ENCODE measurements at places on chromosomes 3 and 15.
A peak's percentile ranks its signal among the peaks of the same experiment; 100 is the strongest.

DNA sequence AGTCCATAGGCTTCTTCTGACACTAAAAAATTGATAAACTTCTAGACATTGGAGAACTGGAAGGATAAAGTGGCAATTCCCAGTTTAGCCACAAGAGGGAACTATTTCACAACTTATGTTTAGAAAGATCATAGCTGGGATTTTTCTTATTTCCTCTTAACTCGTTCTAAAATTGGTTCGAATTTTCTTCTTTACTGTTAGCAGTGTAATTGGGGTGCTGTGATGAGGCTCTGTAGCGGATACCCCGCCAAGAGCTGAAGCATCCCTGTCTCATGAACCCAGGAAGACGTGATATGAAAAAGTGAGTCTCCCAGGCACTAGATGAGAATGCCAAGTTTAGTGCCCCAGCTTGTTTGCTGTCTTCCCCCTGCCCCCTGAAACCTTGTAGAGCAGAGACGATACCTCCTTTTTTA is 85.1 kb downstream of the PDCD6IP start:
- DNase-seq, result peak; percentile 60

DNA sequence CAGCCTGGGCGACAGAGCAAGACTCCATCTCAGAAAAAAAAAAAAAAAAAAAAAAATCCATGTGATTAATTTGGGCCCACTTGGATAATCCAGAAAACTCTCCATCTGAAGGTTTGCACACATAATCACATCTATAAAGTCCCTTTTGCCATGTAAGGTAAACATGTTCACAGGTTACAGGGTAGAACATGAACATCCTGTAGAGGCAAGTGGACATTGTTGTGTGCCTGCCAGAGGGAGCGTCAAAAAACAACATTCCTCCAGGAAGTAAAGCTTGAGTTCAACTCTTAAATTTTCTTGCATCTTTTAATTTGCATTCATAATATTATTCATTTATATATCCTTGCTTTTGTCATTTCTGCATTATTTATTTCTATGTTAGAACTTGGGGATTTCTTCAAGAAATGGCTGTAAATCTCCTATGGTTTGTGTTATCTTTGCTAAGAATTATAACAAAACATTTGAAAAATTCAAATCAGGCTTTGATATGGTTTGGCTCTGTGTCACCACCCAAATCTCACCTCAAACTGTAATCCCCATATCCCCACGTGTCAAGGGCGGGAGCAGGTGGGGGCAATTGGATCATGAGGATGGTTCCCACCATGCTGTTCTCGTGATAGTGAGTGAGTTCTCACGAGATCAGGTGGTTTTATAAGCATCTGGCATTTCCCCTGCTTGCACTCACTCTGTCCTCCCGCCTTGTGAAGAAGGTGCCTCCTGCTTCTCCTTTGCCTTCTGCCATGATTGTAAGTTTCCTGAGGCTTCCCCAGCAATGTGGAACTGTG is 11.3 kb upstream of the TTBK2 start:
- no peak for DNase-seq

DNA sequence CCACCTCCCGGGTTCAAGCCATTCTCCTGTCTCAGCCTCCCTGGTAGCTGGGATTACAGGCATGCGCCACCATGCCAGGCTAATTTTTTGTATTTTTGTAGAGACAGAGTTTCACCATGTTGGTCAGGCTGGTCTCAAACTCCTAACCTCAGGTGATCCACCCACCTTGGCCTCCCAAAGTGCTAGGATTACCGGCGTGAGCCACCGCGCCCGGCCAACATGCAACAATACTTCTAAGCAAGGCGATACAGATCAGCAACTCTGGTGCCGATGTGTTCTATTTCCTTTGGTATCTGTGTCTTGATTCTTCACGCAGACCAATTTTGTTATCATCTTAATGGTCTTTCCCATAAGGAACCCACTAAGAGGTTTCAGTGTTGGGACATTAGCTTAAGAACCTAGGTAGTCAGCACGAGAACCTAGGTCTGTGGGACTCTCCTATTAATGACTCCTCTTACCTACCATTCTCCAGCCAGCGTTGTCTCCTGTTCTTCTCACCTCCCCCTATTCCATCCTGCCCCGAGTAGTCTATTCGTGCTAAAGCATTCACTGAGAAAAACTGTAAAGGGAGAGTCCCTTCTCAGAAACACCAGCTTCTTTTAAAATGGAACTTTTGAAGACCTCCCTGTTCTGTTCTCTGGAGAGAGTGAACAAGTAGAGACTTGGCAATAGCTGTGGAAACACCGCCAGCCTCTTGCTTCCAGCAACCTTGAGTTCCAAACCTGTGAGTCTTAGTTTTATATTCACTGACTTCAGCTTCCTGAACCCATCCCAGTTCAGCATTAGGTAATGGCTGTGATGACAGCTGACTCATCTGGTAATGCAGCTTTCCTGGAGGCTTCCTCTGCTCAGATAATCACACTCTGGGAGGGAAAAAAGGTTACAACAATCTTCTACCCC is 61.2 kb downstream of the TSC22D2 start:
- DNase-seq, result no peak

- DNase-seq, result no peak
Measured at GRCh38 chr15:85515212-85515611, 134.8 kb downstream of the AKAP13 start.

DNA sequence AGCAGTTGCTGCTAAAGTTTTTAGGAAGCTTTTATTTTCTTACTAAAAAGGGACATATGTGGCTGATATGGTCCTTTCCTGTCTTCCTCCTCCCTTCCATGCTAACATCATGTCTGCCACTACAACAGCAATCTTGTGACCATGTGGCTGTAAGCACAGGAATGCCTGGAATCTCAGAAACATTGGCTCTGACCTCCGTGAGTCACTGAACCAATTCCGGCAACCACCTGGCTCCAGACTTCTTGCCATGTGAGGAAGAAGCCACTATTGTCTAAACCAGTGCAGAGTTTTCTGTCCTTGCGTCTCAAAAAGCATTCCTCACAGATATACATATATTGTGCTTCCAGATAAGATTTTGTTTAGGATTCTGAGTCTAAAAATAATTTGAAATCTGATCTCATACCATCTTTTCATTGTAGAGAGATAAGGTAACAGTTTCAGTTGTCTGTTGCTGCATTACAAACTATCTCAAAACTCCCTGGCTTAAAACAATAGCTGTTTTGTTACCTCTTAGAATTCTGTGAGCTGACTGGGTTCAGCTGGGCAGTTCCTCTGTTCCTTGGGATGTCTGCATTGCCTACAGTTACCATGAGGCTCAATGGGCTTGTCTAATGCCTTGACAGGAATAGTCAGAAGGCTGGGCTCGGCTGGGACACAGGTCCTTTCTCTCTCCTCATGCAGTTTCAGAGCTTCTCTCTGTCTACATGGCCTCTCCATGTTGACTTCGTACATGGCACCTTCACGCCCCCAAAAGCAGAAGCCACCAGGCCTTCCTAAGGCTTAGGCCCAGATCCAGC is 77.3 kb upstream of the MAGI1 start:
- DNase-seq, result no peak

DNA sequence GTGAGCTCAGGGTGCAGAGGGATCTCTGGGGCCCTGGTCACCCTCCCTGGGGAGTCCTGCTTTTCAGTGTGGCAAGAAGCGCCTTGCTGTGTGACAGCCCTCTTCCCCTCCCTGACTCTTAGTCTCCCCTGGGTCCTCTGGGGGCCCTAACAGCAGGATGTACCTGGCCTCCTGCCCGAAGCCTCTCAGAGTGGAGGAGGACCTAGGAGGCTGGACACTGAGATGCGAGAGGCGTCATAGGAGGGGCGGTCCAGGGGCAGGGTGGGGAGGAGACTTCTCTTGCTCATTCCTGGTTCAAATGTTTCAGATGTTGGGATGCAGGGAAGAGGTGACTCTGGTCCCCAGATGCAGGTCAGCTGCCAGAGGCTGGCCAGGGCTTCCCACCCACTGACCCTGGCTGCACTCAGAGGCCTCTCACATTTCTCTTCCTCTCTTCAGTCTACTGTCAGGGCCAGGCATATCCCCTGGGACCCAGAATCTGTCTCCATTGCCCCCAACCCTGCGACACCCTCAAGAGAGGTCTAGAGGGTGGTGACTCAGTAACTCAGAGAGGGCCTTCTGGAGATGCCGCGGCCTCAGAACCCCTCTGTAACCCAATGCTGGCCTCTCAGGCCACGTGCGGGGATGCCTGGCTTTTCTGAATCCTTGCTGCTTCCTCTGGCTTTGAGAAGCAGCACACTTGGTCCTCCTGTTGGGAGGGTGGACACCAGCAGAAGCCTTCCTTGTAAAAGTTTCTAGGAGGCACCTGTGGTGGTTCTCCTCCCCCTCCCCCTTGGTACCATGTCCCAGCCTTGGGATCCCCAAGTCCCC is 25.9 kb downstream of the SNX33 start:
- no peak for DNase-seq

GRCh38 chr3:67415511-67415910 is 238.9 kb downstream of the SUCLG2 start:
- DNase-seq, result no peak

GRCh38 chr3:110878692-110879091 is 192.9 kb upstream of the NECTIN3 start:
- DNase-seq, result no peak

DNA sequence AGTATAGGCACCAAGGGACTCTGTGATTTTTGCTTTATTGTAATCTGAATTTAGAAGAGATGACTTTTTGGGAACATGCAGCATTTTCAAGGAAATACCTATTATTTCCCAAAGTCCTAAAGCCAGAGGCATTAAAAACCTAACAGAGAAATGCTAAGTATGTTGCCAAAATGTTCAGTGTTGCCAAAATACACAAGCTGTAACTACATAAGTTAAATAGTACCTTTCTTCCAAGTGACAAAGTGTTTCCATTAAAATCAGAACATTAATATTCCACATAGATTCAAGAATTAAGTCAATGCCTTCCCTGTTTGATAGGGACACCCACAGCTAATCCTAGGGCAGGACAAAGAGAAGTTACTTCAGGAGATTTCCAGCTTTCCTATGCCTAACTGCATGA is 42.0 kb downstream of the MKRN2 start:
- DNase-seq, result no peak

DNA sequence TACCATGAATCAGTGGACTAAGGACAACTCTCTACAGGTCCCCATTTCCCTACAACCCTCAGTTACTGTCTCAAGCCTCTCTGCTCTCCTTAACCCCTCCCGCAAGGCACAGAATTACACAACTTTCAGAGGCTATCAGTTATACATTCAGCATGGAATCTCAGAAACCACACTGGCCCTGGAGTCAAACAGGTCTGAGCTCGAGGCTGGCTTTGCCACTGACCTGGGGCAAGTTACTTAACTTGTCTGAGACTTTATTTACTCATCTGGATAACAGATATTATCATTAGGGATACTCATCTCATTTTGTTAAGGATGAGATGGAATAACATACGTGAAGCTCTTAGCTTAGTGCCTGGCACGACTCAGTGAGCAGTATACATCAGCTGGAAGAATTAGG is 95.2 kb downstream of the WDR76 start:
- no peak for DNase-seq

- DNase-seq, result no peak
Measured at GRCh38 chr15:89368566-89369223, 34.1 kb upstream of the POLG start.

DNA sequence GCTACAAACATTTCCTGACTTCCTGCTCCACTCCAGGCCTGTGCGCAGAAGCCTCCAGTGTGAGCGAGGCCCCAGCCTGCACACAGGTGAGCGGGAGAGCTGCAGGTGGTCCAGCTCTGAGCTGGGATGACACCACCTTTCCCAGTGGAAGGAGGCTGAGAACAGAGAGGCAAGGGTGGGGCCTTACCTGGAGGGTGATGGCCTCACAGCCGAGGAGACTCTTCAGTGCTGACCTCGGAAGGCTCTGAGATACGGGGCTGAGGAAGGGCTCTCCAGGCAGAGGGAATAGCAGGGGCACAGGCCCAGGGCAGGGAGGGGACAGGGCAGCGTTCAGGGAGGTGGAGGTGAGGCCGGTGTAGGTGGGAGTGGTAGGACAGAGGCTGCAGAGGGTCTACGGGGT is 70.8 kb downstream of the EFCAB12 start:
- DNase-seq, result no peak

GRCh38 chr15:40942337-40942854 is 10.9 kb upstream of the CHAC1 start:
- no peak for DNase-seq

DNA sequence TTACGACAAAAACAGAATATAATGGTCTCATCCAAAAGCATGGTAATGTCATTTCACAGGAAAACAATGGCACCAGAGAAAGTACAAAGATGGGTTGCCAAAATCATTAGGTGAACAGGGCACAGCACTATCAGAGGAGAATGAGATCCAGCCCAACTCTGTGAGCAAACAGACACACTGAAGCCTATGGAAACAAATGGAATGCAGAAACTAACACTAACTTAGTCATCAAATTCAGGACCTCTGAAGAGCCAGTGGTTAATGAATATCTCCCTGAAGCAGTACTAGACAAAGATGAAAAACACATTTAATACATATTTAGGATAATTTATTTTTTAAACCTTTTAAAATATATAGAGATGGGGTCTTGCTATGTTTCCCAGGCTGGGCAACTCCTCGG is 14.6 kb upstream of the RPS17 start:
- no peak for DNase-seq

- peak; percentile 13 for DNase-seq
Measured at GRCh38 chr3:45778761-45779201, 17.6 kb downstream of the SLC6A20 start.

GRCh38 chr3:150454085-150454484 is 46.0 kb downstream of the TSC22D2 start:
- no peak for DNase-seq

GRCh38 chr3:116386168-116386567 is 59.1 kb downstream of the LSAMP start:
- no peak for DNase-seq

- DNase-seq, result peak; percentile 28
Measured at GRCh38 chr3:164222197-164222596, 856.1 kb downstream of the SI start.

GRCh38 chr3:14633819-14634424 is 17.6 kb upstream of the CCDC174 start:
- no peak for DNase-seq

DNA sequence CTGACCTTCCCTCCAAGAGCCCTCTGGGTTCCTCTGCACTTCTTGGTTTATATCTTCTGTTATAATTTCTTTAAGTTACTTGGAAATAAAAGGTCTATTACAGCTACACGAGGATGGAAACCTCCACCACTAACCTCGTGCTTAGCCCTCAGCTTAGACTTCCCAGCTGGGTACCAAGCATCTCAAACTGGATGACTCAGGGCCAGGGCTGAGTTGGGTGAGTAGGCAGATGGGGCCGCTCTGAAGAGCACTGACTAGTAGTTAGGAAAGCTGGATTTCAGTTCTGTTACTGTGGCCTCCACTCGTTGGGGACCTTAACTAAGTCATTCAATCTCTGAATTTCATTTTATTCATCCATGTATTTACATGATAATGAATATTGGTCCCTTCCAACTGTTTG is 1036.6 kb downstream of the IGSF11 start:
- no peak for DNase-seq

- DNase-seq, result peak; percentile 56
Measured at GRCh38 chr3:136862617-136863322, 762 bp downstream of the NCK1 start.

- DNase-seq, result no peak
Measured at GRCh38 chr3:15052335-15053242, 12.5 kb downstream of the MRPS25 start.

GRCh38 chr15:93819826-93820225 is 411.5 kb upstream of the MCTP2 start:
- DNase-seq, result no peak
